Panc1 (cell line): ENCODE measurements at places on chromosomes 1 and 21.
A peak's percentile ranks its signal among the peaks of the same experiment; 100 is the strongest.

- no peak overlapping the region for H3K4me3 ChIP-seq
- H3K27ac ChIP-seq, result no peak overlapping the region
- H3K36me3 ChIP-seq, result no peaks in the 10 kb centered on the region
- no peaks in the 10 kb centered on the region for H3K27me3 ChIP-seq
These were observed 12.5 kb upstream of the SMPDL3B start for GRCh38 chr1:27922272-27922671.

- peak; percentile 47 for DNase-seq
- H3K4me1 ChIP-seq, result no peaks in the 10 kb centered on the region
- no peaks in the 10 kb centered on the region for H3K36me3 ChIP-seq
- no peak overlapping the region for H3K4me3 ChIP-seq
- no peaks in the 10 kb centered on the region for H3K27me3 ChIP-seq
These were observed 110.6 kb downstream of the HS2ST1 start for GRCh38 chr1:87024936-87025540.

- no peak overlapping the region for H3K4me3 ChIP-seq
- no peaks in the 10 kb centered on the region for H3K27me3 ChIP-seq
- no peak overlapping the region for H3K27ac ChIP-seq
- no peak for DNase-seq
- H3K36me3 ChIP-seq, result no peaks in the 10 kb centered on the region
These were observed 393.5 kb upstream of the ADGRL2 start for GRCh38 chr1:81407000-81407821.

GRCh38 chr1:2592672-2593071 lies 6.1 kb downstream of the PRXL2B start:
- no peak overlapping the region for H3K27ac ChIP-seq
- DNase-seq, result no peak
- no peaks in the 10 kb centered on the region for H3K27me3 ChIP-seq
- H3K4me1 ChIP-seq, result no peaks in the 10 kb centered on the region
- H3K4me3 ChIP-seq, result no peak overlapping the region
- no peaks in the 10 kb centered on the region for H3K36me3 ChIP-seq
